Ascending aorta (tissue), 2 donors: ENCODE measurements at places on chromosomes 1 and 21.

GRCh38 chr1:40381268-40382107, 8.0 kb downstream of the SMAP2 start:
- no peak overlapping the region for H3K4me3 ChIP-seq
- peaks cover 9% of the 10 kb centered on the region for H3K4me1 ChIP-seq
- no peak overlapping the region for H3K27ac ChIP-seq
- no peaks in the 10 kb centered on the region for H3K36me3 ChIP-seq

DNA sequence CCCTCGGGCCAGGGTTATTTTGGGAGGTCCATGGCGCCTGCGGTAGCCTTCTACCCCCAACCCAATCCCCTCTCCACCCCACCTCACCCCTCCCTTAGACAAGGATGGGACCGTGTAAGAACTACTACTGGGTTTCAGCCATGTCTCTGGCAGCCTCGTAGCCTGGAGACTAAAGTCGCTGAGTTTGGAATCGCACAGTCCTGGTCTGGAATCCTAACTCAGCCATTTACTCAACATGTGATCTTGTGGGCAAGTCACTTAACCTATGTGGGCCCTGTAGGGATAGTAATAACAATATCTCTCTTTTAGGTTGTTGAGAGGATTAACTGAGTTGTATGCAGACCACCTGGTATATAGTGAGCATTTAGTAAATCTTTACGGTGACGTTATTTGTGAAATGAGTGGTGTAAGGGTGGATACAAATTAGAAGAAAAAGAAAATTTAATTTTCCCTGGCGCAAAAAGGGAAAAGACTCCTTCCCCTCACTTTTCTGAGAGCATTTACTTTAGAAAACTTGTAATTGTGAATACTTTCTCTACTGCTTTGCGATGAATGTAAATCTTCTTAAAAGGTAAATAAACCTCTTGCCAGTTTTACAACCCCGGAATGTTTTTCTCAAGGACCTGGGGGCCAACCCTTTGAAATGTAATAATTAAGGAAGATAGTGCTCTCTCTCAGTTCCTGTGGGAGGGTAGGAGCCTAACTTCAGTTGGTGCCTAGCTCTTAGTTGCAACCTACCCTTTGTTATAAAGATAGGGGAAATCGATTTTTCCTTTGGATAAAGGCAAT, 615 bp upstream of the MRPS15 start:
- H3K4me1 ChIP-seq: peaks cover 3% of the 10 kb centered on the region
- no peaks in the 10 kb centered on the region for H3K27me3 ChIP-seq
- peak overlapping the region; percentile 70 for H3K4me3 ChIP-seq
- DNase-seq: no peak
- peaks cover 8% of the 10 kb centered on the region for H3K36me3 ChIP-seq
- H3K27ac ChIP-seq: peak overlapping the region; percentile 87

DNA sequence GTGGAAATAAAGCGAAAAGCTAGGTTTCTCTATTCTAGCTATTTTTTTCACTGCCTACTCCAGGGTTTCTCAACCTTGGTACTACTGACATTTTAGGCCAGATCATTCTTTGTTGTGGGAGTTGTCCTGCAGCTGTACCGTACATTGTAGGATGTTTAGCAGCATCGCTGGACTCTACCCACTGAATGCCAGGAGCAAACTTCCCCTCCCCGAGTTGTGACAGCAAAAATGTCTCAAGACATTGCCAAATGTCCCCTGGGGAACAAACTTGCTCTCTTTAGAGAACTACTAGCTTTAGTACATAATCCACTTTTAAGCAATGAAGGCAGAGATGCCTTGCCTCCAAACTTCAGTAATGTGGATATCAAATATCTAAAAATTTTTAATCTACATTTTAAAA, 122.8 kb downstream of the PLPPR5 start:
- H3K27ac ChIP-seq: no peak overlapping the region
- DNase-seq: no peak
- no peaks in the 10 kb centered on the region for H3K36me3 ChIP-seq
- H3K27me3 ChIP-seq: no peaks in the 10 kb centered on the region

- H3K27ac ChIP-seq: peak overlapping the region; percentile 91
- no peak for DNase-seq
Measured at GRCh38 chr1:3119725-3120124, 50.7 kb downstream of the PRDM16 start.

DNA sequence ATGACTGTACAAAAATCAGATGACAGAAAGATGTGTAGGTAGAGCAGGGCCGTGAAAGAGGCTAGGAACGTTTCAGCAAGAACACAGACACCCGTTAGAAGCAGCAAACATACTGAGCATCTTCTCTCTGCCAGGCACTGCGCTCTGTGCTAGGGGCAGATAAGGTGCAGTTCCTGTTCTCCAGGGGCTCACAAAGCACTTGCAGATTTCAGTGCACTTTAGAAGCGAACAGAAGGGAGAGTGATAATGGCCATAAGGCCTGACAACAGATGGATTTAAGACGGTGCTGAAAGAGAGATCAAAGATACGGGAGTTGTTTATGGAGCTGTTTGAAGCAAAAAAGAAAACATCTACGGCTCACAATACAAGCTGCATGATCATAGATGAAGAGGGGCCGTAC, 200.3 kb upstream of the FOXD3 start:
- no peak overlapping the region for H3K4me3 ChIP-seq
- H3K36me3 ChIP-seq: no peaks in the 10 kb centered on the region
- no peaks in the 10 kb centered on the region for H3K27me3 ChIP-seq
- no peak overlapping the region for H3K27ac ChIP-seq
- H3K4me1 ChIP-seq: no peaks in the 10 kb centered on the region
- no peak for DNase-seq
